ENCODE measurements at places on chromosomes 3 and 15.

- DNase-seq = peak; percentile 43
Observed at GRCh38 chr3:187039100-187039722, 100.1 kb downstream of the RPL39L start.

DNA sequence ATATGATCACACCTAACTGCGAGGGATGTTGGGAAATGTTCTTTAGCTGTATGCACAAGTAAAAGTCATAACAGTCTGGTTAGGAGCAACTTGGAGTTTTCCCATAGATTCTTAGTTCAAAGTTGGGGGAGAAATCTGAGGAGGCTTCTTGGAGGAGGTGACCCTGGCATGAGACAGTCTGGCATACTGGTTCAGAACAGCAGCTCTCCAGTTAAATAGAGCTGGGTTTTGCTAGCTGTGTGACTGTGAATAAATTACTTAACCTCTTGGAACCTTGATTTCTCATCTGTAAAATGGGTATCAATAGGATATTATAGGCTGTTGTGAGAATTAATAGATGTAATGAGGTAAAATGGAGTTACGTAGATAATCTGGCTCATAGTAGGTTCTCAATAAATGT, 49.1 kb upstream of the DGKG start:
- DNase-seq = no peak

GRCh38 chr3:67804578-67804977, 150.2 kb upstream of the SUCLG2 start:
- DNase-seq = no peak

- no peak for DNase-seq
Observed at GRCh38 chr15:83565553-83566159, 88.3 kb upstream of the ADAMTSL3 start.

GRCh38 chr3:135864060-135864459, 101.5 kb upstream of the PPP2R3A start:
- no peak for DNase-seq

All from activated CD4-positive, alpha-beta memory T cell treated with anti-CD3 and anti-CD28 coated beads for 36 hours (primary cell).